Bronchial smooth muscle cell (primary cell): ENCODE measurements at places on chromosomes 3 and 15. TPM values are rescaled to one million over a fixed set of nuclear protein-coding genes. Genes with fewer than 3 reads are reported as not detected.

The CHDH gene
- 0.09 and 0.16 TPM in 2 replicates for total RNA-seq

The NR1I2 gene
- under 0.01 TPM in 1 of 2 replicates, not detected in the other for total RNA-seq

The TRAIP gene
- 0.77 and 2.4 TPM in 2 replicates for total RNA-seq

The CD86 gene
- not detected in 2 replicates for total RNA-seq

The FMN1 gene
- 2.8 and 26.4 TPM in 2 replicates for total RNA-seq

The EPHB3 gene
- total RNA-seq, result 6.8 and 15.5 TPM in 2 replicates

The SHF gene
- 1.4 and 2.7 TPM in 2 replicates for total RNA-seq

The ZNF385D gene
- total RNA-seq, result 1.1 and 1.5 TPM in 2 replicates

The KIF7 gene
- 13.4 and 15.1 TPM in 2 replicates for total RNA-seq

The BOC gene
- 2.8 and 3.5 TPM in 2 replicates for total RNA-seq

The PLSCR2 gene
- total RNA-seq, result 0.32 TPM in 1 of 2 replicates, not detected in the other

The SMCO1 gene
- total RNA-seq, result not detected in 2 replicates

The KBTBD12 gene
- total RNA-seq, result not detected in 2 replicates

The SRGAP3 gene
- total RNA-seq, result 6.0 and 9.8 TPM in 2 replicates

The ADAMTS9 gene
- total RNA-seq, result 0.16 and 0.26 TPM in 2 replicates

The STAC gene
- 0.47 TPM in 1 of 2 replicates, not detected in the other for total RNA-seq

The WWTR1 gene
- total RNA-seq, result 23.2 and 28.6 TPM in 2 replicates

The SI gene
- total RNA-seq, result not detected in 2 replicates

The MOBP gene
- total RNA-seq, result under 0.01 TPM in 1 of 2 replicates, not detected in the other

The LMAN1L gene
- total RNA-seq, result not detected in 2 replicates

The CHRNA7 gene
- 0.47 and 0.86 TPM in 2 replicates for total RNA-seq

The CP gene
- total RNA-seq, result 0.52 TPM in 1 of 2 replicates, not detected in the other

The MYO5C gene
- 0.09 and 0.16 TPM in 2 replicates for total RNA-seq

The LEO1 gene
- total RNA-seq, result 25.5 and 35.8 TPM in 2 replicates

The ARL14 gene
- total RNA-seq, result not detected in 2 replicates

The FBXL2 gene
- total RNA-seq, result 14.8 and 16.5 TPM in 2 replicates

The DENND6A gene
- total RNA-seq, result 9.6 and 9.7 TPM in 2 replicates

The CCR9 gene
- total RNA-seq, result not detected in 2 replicates

The CLDN16 gene
- not detected in 2 replicates for total RNA-seq

The OIP5 gene
- 0.17 and 1.3 TPM in 2 replicates for total RNA-seq

The SLC51B gene
- total RNA-seq, result 1.0 and 1.9 TPM in 2 replicates

The NPAP1 gene
- under 0.01 TPM in 1 of 2 replicates, not detected in the other for total RNA-seq

The TP63 gene
- total RNA-seq, result 0.09 TPM in 1 of 2 replicates, not detected in the other

The HIGD2B gene
- under 0.01 TPM in 1 of 2 replicates, not detected in the other for total RNA-seq

The SENP7 gene
- total RNA-seq, result 14.0 and 17.2 TPM in 2 replicates

The TRH gene
- total RNA-seq, result not detected in 2 replicates

The TM2D3 gene
- total RNA-seq, result 46.5 and 77.6 TPM in 2 replicates

The RHO gene
- not detected in 2 replicates for total RNA-seq

The SEMA3F gene
- 2.1 and 4.7 TPM in 2 replicates for total RNA-seq

The TAGLN3 gene
- total RNA-seq, result 0.69 and 4.4 TPM in 2 replicates

The IGSF11 gene
- total RNA-seq, result 0.09 TPM in 1 of 2 replicates, not detected in the other

The TMEM207 gene
- not detected in 2 replicates for total RNA-seq

The MAP6D1 gene
- 0.47 and 0.52 TPM in 2 replicates for total RNA-seq
